ENCODE measurements at places on chromosomes 2 and 18.

DNA sequence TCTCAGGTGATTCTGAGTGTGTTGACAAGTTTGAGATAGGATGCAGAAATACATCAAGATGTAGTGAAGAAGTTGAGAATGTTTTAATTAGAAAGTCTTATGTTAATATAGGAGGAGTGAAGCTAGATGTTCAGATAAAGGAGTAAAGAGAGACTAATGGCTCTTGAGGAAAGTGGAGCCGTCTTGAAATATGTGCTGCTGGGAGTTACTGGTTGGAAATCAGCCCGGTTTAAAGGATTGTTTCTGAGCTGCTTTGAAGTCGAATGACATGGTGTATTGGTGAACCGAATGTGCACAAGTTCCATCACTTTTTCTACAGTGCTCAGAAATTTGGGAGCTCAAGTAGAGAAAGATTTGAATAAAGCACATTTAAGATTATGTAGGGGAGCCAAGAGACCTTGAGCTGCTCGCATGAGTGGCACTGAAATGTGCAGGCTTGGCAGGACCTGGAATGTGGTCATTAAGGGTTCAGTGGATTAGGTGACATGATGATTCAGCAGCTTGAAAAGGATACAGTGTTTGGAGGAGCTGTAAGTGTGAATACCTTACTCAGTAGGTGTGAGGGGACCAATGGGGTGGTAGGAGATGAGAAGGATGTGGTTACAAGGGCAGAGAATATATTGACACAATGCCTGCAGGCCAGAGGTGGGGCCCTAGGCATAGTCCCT lies 68.6 kb downstream of the CAB39 start:
- no peak for DNase-seq

GRCh38 chr18:23134780-23135549 lies at the start of gene CABLES1:
CABLES1 (plus strand) TSS chr18:23135485; CDS start chr18:23135763, 278 bp downstream.
- peak; percentile 1 for DNase-seq

DNA sequence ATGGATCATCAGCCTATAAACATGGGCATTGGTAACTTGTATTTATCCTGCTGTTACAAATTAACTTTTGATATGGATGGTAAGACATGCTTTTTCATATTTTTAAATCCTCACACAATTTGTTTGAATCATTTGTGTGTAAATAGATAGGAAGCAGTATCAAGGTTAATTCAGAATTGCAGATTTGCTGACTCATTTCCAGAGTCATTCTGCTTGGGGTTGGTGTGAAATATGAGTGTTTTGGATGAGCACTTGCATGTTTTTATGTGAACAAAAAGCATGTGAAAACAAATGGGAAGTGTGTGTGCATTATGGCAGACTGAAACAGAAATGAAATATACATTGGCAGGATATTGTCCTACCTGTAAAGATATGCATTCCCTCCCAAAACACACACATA lies 11.8 kb downstream of the CCDC85A start:
- DNase-seq, result no peak

- no peak for DNase-seq
Measured at GRCh38 chr2:176784633-176785200, 427.9 kb upstream of the HNRNPA3 start.

- no peak for DNase-seq
Measured at GRCh38 chr2:45862843-45863242, 211.4 kb downstream of the PRKCE start.

- no peak for DNase-seq
Measured at GRCh38 chr18:47050468-47050867, 15.0 kb upstream of the ELOA2 start.

DNA sequence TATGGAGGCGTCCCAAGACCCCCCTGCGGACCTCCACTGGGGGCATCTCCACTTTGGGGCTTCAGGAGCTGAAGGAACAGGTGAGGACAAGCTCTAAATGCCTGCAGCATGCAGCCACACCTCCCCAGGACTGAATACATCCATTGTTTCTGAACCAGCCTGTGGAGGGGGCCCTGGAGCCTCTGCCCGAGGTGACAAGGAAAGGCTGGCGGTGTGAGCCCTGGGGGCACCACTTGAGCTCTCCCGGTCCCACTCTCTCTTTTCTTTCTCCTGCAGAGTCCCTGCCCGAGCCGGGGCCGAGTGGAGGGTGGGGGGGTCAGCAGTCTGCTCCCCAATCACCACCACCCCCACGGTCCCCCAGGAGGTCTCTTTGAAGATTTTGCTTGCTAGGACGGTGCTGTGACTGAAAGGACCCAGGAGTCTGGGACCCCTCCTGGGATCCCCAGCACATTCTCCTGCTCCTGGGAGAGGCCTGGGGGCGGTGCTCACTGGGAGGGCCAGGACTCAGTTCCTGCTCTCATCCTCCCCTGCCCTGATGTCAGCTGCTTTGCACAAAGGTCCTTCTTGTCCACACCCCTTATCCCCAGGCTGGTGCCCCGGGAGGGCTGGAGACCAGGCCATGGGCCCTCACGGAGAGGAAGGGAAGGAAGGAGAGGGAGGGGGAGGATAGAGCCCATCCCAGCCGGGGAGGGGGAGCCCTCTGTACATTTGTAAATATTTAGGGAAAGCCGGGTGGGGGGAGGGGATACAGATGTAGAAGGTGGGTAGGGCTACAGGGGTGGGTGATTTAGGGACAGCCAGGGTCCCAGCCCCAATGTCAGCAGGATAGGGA lies 5.7 kb downstream of the CHPF start:
- no peak for DNase-seq

DNA sequence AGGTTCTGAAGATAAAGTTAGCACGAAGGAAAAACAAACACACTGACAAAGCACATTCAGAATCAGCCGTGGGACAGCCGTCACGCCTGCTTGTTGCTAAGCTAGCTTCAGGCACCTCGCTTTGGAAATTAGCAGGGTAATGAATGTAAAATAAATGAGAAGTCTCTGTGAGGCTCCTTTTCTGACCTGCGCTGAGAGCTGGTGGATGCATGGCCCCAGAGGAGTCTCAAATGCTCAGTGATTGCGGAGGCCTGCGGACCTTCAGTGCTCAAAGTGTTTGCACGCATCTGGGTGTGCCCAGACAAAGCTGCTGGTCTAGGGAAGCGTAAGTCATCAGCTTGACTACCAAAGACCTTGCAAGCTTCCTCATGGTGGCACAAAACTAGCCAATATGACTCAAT lies 50.6 kb downstream of the CD8B2 start:
- DNase-seq, result no peak

DNA sequence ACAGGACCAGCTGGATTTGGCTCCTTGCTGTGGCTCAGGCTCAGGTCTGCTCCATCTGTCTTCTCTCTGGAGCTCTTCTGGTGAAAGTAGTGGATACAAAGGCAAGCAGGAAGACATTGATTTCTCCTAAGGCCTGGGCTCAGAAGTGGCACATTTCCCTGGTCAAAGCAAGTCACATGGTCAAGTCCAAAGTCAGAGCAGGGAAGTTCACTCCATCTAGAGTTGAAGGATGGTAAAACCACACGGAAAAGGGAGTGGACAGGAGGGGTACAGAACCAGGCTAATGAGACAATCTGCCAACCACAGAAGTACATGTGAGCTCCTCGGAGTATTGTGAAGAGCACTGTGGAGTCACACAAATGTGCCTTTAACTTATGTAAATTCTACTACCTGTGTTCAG lies 66.1 kb downstream of the MARCO start:
- no peak for DNase-seq

DNA sequence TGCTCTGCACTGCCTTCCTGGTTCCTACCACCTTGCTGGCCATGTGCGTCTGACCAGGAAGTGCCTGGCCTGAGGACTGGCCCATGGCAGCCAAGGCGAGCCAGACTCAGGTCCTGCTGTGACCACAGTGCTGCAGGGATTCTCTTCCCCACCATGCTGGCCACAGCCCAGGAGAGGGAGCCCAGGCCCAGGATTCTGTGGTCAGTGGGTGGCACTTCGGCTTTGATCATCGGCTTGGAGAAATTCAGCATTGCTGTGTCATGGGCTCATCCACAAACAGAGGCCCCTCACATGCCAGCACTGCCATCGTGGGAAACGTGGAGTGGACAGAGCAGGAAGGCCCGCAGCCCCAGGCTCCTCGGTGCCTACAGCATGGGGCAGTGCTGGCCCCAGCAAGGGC lies 211.6 kb downstream of the SEPTIN10 start:
- no peak for DNase-seq

DNA sequence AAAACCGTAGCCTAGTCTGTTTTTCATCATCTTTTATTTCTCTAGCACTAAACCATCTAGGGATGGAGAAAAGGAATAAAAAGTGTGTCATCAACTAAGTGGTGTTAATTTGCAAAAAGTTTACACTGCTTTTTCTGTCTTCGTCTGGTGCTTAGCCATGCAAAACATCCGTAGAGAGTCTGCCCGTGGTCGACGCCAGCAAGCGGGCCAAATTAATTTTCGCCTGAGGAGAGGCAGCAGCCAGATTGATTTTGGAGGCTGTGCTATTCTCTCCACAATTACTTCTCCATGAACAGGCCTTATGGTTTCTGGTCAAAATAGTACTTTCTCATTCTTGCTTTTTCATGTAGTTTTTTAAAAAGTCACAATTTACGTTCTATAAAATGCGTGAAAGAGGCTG lies 46.3 kb downstream of the TNFRSF11A start:
- no peak for DNase-seq

All from GOT3 (cell line).